ENCODE measurements at places on chromosomes 4 and X. TPM values are rescaled to one million over a fixed set of nuclear protein-coding genes. Genes with fewer than 3 reads are reported as not detected.

- no peak for DNase-seq
Observed at GRCh38 chr4:40369437-40370274, 34.5 kb downstream of the CHRNA9 start.

DNA sequence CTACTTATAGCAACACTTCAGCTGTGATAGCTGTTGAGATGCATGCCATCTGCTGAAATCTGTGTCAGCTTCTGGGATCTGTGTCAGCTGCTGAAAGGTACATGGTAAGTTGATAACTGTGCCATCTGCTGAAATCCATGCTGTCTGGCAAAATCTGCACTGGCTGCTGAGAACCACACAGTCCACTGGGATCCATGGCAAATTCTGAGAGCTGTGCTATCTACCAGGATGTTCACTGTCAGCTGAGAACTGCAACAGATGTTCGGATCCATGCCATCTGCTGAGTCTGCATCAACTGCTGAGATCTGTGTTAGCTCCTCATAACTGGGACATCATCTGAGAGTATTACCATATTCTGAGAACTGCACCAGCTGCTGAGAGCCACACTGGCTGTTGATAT, 430.5 kb upstream of the POU3F4 start:
- no peak for DNase-seq

DNA sequence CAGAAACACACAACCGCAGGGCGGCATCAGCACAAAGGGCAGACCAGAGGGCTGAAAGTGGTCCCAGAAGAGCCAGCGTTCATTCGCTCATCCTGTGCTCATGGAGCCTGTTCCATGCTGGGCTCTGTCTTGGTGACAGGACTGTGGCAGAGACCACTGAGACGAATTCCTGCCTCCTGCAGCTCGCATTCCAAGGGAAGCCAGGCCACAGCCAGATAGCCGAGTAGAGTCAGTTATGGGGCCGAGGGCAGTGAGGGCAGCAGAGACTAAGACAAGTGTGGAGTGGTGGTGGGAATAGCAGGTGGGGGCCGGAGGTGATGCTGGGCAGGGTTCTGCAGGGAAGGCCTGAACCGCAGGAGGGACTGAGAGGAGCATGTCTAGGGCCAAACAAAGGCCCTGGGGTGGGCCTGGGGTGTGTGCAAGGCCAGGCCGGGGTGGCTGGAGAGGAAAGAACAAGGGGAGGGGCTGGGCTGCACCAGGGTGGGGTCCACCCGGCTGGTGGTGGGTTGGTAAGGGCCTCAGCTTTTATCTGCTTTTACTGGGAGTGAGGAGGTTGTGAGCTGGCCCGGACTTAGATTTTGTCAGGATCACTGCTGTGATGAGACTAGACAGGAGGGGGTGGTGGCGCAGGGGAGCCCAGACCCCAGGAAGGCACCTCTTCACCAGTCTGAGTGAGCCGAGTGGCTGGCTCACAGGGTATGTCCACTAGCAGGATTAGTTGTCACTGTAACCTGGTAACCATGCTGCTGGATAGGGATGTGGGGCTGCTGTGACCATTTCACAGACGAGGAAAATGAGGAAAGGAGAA, 6.3 kb downstream of the PSAPL1 start:
- DNase-seq: no peak

- no peak for DNase-seq
Observed at GRCh38 chrX:134548257-134549201, 88.6 kb downstream of the HPRT1 start.

GRCh38 chr4:138959097-138959815, 56.3 kb upstream of the NOCT start:
- DNase-seq: no peak

DNA sequence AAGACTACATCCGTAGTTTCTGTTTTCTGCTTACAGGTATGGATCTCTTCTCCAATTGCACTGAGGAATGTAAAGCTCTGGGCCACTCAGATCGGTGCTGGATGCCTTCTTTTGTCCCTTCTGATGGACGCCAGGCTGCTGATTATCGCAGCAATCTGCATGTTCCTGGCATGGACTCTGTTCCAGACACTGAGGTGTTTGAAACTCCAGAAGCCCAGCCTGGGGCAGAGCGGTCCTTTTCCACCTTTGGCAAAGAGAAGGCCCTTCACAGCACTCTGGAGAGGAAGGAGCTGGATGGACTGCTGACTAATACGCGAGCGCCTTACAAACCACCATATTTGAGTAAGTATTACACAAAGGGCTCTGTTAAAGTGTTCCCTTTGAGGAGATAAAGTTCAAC, 13.8 kb downstream of the PCDH10 start:
- no peak for DNase-seq

DNA sequence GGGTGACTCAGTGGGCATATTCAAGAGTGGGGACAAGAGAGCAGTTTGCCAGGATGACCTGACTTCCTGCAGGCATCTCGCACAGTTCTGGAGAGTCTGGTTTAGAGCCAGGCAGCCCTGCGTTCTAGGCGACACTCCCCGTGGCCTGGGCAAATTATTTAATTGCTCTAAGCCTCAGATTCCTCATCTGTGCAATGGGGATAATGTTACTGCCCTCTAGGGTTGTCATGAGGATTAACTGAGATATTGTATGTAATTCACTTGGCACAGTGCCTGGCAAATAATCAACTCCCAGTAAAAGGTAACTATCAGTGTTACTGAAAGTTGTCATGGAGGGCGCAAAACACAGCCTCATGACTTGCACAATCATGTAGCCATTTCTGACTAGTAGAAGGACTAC, 48.8 kb upstream of the PITX2 start:
- no peak for DNase-seq

GRCh38 chr4:152616804-152617203, 63.0 kb downstream of the TMEM154 start:
- DNase-seq: no peak

- DNase-seq: no peak
Observed at GRCh38 chr4:32340591-32340990, 1620.4 kb downstream of the PCDH7 start.

- DNase-seq: no peak
Observed at GRCh38 chr4:93649828-93650227, 178.7 kb upstream of the ATOH1 start.

The LIAS gene
- 8.1 TPM for total RNA-seq

The GAGE13 gene
- total RNA-seq: 1.4 TPM

The HMX1 gene
- total RNA-seq: not detected

Measured in RPMI7951 (cell line).